ENCODE measurements at places on chromosomes 6 and 20.

DNA sequence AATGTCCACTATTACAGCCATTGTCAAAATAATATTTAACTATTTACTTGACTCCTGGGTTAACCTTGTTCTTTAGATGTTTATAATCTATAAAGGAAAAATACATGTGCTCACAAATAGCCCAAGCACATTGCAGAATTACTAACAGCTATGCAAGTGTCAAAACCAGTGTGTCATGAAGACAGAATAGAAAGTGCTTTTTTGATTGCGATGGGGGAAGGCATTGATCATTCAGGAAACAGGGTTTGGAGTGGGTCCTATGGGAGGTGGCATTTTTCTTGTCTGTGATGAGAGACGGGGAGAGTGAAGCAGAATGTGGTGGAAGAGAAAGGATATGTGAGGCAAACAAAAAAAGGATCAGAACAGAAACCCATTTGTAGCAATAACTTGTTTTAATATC, 1.0 kb upstream of the AGPAT4 start:
- no peak for DNase-seq

- no peak for DNase-seq
Measured at GRCh38 chr20:25499855-25500434, 85.4 kb downstream of the NINL start.

DNA sequence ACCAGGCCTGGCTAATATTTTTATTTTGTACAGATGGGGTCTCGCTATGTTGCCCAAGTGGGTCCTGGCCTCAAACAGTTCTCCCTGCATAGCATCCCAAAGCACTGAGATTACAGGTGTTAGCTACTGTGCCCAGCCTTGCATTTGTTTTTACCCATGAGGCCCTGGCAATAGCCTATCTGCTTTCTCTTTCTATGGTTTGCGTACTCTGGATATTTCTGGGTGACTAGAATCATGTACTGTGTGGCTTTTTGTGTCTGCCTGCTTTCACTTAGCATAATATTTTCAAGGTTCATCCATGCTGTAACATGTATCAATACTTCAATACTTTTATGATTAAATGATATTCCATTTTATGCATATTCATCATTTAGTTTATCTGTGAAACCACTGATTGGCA, 451.7 kb downstream of the GRIK2 start:
- DNase-seq = no peak

DNA sequence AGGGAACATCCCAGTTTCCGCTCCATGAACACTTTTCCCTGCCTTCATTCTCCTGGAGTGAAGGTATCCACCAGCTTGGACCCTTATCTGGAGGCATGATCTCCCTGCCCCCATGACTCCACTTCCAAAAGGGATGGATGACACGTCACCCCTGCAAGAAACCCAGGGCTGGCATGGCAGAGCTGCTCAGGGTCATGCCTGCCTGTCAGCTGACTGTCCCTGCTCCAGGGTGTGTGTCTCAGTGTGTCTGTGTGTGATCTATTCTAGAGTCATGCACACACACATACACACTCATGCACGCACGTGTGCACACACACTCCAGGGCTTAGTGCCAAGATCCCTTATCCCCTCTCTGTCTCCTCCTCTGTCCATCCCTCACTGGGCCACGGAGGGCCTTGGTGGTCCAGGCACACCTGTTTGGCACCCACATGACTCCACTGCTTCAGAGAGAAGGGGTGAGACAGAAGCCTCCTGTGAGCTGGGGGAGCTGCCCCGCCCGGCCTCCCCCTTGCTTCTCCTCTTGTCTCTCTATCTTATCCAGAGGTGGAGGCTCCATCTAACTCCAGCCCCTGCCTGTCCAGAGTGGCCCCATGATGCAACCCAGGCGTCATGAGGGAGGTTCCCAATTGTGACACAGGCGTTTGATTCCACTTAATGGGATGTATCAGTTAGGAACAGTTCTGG, 290.9 kb downstream of the CDC5L start:
- no peak for DNase-seq

GRCh38 chr6:143675946-143676345, 1.8 kb upstream of the PHACTR2 start:
- no peak for DNase-seq

GRCh38 chr6:63418741-63419140, 99.0 kb upstream of the LGSN start:
- DNase-seq = no peak

DNA sequence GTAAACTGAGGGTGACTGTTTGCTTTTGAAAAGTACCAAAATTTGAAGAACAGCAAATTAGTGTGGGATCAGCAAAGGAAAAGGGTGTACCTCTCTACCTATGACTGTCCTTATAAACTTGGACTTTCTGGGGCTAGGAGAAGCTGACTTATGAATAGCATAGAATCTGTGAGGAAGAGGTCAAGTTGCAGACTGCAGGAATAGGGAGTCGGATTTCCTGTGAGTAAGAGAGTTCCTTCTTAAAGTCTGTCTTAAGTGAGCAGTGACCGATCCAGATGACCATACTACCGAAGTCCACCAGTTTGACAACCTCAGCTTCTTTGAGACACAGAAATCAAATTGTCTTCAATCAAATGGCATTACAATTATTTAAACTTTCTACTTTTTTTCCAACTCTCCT, 708.7 kb downstream of the UTRN start:
- DNase-seq = no peak

DNA sequence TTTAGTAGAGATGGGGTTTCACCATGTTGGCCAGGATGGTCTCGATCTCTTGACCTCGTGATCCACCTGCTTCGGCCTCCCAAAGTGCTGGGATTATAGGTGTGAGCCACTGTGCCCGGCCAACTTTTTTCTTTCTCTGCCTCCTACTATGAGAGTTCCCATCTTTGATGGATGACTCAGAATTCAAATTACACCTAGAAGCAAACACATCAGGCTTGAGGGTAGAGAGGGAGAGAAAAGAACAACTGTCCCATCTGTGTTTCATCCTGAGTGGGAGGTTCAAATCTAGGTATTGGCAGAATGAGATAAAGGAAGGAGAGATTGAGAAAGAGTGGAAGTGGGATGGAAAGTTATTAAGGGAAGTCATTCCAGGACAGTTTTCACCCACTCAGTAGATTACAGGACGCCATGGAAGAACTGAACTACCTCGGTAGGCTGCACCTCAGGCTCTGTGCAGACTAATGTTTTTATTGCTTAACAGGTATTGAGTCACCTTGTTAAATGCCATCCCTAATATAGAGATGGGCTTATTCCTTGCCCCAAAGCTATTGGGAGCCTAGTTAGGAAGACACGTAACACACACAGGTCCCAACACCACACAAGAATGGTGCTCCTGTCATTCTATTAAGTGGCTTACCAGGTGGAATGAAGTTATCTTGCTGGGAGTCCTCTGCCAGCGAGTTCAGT, 275.7 kb downstream of the SOX4 start:
- DNase-seq = no peak

DNA sequence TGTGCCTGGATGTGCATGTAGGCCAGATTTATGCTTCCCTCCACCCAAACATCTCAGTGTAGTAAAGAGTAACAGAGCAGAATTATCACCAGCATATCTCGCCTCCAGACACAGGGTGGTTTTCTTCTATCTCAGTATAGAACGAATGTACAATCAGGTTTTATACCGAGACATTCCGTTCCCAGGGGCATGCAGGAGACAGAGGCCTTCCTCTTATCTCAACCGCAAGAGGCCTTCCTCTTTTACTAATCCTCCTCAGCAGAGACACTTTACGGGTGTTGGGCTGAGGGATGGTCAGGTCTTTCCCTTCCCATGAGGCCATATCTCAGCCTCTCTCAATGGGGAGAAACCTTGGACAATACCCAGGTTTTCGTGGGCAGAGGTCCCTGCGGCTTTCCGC, 36.4 kb upstream of the MC3R start:
- DNase-seq = no peak

GRCh38 chr6:20610636-20611370, 76.5 kb downstream of the CDKAL1 start:
- no peak for DNase-seq

DNA sequence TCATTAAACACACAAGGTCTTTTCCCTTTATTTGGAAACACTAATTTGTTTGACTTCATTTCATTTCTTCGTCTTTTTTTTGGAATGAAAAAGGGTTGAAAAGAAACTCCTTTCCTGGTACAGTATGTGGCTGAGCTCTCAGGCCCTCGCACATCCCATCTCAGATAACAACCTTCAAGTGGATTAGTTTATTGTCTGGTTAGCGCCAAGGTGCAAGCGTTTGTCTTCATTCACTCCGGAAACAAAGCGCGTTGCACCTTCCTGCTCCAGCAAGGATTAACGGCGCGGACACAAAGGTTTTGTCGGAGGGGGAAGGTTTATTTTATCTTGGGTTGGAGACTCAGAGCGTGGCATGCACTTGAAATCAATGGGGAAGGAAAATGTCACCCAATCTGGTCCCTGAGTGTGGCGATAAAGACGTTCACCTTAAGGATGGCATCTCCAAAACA, 5.3 kb upstream of the NKX2-2 start:
- no peak for DNase-seq

Data from brain pericyte (primary cell).